ENCODE measurements at places on chromosomes 7 and 10.

GRCh38 chr10:13984647-13985155 lies 346.0 kb downstream of the FRMD4A start:
- no peak for DNase-seq

DNA sequence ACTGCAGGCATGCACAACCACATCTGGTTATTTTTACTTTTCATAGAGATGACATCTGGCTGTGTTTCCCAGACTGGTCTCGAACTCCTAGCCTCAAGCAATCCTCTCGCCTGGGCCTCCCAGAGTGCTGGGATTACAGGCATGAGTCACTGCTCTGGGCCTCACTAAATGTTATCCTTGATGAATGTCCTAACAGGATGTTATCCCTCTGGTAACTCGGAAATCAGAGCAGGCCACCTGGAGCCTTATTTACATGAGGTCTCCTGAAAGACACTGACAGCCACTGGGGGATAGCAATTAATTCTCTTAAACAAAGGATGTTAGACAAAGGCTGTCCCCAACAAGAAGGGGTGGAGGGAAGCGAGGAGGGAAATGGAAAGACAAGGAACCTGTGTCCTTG lies 4.5 kb upstream of the ZNF438 start:
- DNase-seq = peak; percentile 11

GRCh38 chr7:114554781-114555537 lies 140.3 kb downstream of the FOXP2 start:
- DNase-seq = no peak

DNA sequence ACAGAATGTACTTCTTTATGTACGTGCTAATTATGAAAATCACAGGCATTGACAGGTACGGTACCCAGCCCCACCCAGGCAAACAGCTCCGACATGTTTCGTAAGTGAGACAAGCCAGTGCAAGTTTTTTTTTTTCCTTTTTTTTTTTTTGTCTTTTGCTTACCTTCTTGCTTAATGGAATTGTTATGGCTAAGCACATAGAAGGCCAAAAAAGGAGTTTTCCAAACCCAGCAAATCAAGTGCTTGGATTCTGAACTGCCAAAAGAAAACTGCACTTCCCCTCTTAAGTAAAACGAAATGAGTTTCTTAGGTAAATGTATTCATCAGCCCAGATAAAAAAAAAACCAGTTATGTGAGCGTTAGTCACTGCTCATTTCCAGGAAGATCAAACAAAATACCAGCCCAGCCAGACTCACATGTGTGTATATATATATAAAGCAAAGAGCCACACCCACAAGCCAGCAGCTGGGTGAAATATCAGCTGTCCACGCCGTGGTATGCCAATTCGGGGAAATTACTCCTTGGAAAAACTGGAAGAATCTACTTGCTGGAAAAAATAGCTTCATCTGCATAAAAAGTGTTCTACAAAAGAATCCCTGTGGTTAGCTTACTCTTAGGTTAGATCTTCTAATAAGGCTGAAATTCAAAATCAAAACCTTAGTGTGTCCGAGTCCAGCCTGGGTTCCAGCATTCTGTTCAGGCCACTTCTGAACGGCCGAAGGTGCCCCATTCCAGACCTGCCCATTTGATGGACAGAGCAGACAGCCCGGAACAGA lies 8.0 kb downstream of the KLF6 start:
- no peak for DNase-seq

GRCh38 chr7:34080513-34080912 lies 175.2 kb downstream of the BMPER start:
- no peak for DNase-seq

DNA sequence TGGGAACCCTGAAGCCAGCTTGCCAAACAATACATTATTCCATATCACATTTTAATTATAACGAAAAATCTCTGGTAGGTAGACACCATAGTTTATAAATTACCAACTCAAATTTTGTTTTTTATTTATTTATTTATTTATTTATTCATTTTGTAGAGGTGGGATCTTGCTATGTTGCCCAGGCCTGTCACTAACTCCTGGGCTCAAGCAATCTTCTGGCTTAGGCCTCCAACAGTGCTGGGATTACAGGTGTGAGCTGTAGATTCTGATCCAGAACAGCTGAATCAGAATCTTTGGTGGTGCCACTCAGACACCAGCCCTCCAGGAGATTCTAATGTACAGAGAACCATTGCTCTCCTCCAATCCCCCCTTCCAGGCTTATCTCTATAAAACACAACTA lies 1.7 kb downstream of the PON2 start:
- no peak for DNase-seq

- no peak for DNase-seq
These were observed 6.0 kb downstream of the WDR37 start for GRCh38 chr10:1061930-1062774.

- DNase-seq = no peak
These were observed 48.5 kb upstream of the OSBPL3 start for GRCh38 chr7:25028370-25029021.

- no peak for DNase-seq
These were observed 274.6 kb upstream of the KLF6 start for GRCh38 chr10:4059471-4060138.

DNA sequence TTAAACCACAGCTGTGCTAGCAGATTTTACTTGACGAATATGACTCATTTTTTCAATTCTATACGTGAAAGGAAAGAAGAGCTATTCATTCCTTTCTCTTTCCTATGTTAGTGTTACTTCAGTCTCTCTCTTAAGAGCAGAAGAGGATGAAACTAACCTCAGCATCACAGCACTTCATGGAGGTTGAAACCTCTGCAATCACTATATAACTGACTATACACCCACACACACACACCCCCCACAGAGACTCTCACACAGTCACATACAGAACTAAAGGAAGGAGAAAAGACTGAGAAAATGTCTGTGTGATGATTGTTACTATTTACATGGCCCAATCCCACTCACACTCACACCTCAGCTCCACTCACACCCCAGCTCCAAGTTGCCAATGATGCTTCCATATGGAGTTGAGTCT lies 104.2 kb downstream of the KIF20B start:
- no peak for DNase-seq

GRCh38 chr7:68789597-68789996 lies 808.7 kb upstream of the AUTS2 start:
- no peak for DNase-seq

GRCh38 chr10:14800397-14800796 lies 25.7 kb upstream of the FAM107B start:
- no peak for DNase-seq

- DNase-seq = no peak
These were observed 232.5 kb downstream of the TNS3 start for GRCh38 chr7:47349401-47349800.

DNA sequence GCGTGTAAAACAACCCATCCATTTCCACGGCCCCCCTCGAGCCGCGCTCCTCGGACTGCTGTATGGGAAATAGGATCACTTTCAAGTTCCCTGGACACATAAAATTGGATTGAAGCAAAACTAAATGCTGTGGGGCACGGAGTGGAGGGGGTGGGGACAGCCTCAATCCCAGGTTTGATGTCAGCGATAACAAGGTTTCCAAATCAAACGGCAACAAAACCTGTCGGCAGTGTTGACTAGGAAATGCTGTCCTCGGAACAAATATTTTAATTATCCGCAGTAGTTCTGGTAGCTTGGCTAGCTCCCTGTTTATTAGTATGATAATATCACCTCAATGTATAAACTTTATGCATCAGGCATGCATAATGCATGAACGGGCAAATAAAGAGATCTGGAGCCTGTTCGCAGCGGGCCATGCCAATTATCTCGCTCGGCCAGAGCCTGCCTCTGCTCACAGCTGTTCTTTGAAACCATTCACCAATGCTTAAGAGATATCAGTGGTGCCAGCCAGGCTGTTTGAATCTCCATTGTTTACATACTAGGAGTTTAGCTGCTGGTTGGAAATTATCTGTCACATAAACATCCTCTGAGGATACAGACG lies 161.1 kb downstream of the PAXIP1 start:
- no peak for DNase-seq

GRCh38 chr10:7853226-7853842 lies 35.0 kb downstream of the TAF3 start:
- no peak for DNase-seq

- no peak for DNase-seq
These were observed 17.3 kb downstream of the CAMK2B start for GRCh38 chr7:44307905-44308595.

DNA sequence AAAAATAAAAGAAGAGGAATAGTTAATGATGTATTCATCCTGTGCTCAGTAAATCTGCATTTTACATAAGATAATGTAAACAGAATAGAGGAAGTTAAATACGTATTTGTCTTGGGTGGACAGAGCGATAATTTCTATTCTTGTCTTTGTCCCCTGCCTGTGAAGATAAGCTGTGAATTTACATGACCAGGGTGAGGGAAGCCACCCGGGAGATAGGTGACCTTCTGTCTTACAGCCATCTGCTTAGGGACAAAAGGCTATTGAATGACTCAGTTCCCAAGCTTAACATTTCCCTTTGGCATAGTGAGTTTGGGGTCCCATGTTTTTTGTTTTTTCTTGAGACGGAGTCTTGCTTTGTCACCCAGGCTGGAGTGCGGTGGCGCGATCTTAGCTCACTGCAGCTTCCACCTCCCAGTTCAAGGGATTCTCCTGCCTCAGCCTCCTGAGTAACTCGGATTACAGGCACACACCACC lies 88.7 kb upstream of the KCTD7 start:
- no peak for DNase-seq

DNA sequence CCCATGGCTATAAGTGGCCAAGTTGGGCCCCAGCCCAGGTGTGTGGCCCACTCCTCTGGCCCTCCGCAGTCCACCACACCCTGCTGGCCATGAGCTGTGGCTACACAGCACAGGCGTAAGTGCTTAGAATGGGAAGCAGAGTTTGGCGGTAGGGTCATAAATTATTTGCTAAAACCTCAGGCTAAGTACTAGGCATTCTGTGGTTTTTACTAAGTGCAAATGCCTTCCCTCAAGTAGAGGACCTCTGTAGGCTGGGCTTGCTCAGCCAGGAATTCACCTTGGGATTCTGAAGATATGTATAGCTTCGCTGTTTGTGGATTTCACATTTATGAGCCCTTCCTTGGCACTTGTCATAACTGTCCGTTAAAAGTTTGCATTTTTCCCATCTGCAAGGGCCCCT lies 44.8 kb upstream of the LOXL4 start:
- no peak for DNase-seq

DNA sequence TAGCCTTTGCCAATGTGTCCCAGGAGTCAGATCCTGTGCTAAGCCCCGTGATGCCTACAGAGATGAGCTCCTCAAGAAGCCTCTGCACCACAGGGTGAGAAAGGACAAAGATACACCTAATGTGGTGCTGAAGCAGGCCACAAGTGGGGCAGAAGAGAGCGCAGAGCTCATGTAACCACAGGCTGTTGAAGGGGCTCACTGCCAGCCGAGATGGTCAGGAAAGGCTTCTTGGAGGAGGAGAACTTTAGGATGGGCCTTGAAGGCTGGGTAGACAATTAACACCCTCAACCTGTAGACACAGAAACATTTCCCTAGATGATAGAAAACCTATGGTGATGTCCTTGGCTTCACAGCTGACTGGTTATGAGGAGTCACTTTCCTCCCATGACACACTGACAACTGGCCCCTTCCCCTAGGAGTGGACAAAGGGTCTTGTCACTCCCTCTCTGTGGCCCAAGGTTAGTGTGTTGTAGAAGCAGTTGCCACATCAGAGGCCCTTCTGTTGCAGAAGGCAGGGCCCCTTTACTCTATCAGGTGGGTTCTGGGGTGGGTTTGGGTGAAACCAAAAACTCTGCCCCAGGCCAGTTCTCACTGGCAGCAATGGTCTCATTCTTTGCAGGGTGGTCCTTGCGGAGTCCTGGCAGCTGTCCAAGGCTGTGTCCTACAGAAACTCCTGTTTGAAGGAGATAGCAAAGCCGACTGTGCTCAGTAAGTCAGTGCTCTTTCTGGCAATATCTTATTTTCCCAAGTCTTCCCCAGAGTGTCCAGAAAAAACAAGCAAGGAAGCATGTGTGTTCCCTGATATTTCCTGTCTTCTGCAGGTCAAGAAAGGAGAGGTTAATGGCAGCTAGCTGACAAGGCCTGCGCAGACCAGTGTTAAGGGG lies 69.2 kb downstream of the MINDY4 start:
- DNase-seq = no peak

GRCh38 chr7:75617634-75618234 lies 121.0 kb downstream of the HIP1 start:
- DNase-seq = no peak

DNA sequence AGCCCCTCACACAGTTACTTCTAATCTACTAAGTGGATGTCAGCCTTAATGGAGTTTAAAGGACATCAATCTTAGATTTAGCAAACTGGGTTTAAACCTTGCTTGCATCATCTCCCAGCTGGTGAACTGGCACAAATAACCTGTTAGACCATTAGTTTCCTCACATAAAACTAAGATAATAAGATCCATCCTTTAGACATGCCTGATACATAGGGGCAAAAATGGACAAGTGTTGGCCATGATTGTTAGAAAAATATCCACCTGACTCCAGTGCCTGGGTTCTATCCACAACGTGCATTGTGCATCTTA lies 439.1 kb downstream of the TNS3 start:
- no peak for DNase-seq

DNA sequence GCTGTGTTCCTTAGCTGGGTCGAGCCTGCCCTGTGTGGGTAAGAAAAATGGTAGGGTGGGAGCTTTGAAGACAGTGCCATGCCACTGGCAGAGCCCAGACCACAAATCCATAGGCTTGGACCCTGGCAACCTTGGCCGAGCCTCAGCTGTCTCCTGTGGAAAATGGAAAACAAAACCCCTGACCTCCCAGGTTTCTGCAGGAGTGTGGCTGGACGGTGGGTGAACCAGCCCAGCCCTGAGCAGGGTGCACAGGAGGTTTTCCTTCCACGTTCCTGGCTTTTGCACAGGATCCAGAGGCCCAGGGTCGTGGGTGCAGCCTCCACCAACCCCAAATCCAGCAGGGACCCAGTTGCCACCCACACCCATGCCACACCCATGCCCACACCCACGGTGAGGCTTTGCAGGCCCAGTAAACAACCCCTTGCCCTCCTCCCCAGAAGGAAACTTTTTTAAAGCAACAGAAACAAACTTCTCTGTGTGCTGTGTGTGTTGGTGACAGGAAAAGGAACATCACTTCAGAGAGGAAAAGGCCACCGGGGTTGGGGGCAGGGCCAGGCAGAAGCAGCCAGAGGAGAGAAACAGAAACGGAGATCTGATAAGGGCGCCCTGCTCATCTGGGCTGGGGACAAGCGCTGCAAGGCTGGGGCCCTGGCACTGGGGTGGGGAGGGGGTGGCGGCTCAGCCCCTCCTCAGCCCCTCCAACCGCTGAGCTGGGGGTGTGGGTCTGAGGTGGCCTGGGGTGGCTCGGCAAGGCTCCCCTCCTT lies 20.7 kb upstream of the ZMIZ1 start:
- DNase-seq = no peak

All from NCI-H524 treated with DMSO at 0.1 percent for 48 hours (cell line).